Kidney epithelial cell (primary cell): ENCODE measurements at places on chromosomes 3 and 15. TPM values are rescaled to one million over a fixed set of nuclear protein-coding genes. Genes with fewer than 3 reads are reported as not detected.

The TPRA1 gene
- 92.3 and 95.2 TPM in 2 replicates for total RNA-seq

The FRMD5 gene
- 9.9 and 12.5 TPM in 2 replicates for total RNA-seq

The NR1I2 gene
- 0.14 and 0.79 TPM in 2 replicates for total RNA-seq

The ADAM10 gene
- total RNA-seq, result 125 and 128 TPM in 2 replicates

The KPNA4 gene
- 34.4 and 38.0 TPM in 2 replicates for total RNA-seq

The AGBL1 gene
- not detected in 2 replicates for total RNA-seq

The HDAC11 gene
- total RNA-seq, result 14.3 and 17.3 TPM in 2 replicates

The CCR4 gene
- not detected in 2 replicates for total RNA-seq

The GP5 gene
- 0.07 and 0.42 TPM in 2 replicates for total RNA-seq

The CDHR4 gene
- not detected in 2 replicates for total RNA-seq

The EIF2B5 gene
- 28.8 and 33.8 TPM in 2 replicates for total RNA-seq

The SH3GL3 gene
- 0.75 and 1.0 TPM in 2 replicates for total RNA-seq

The OCA2 gene
- under 0.01 and 0.29 TPM in 2 replicates for total RNA-seq

The CPLX3 gene
- total RNA-seq, result not detected in 2 replicates

The CD200R1 gene
- not detected in 2 replicates for total RNA-seq

The ZDHHC19 gene
- not detected in 2 replicates for total RNA-seq

The MED12L gene
- 1.3 and 1.8 TPM in 2 replicates for total RNA-seq

The SEMA6D gene
- total RNA-seq, result 1.7 and 1.8 TPM in 2 replicates

The CAV3 gene
- total RNA-seq, result not detected in 2 replicates

The DLG1 gene
- total RNA-seq, result 94.6 and 127 TPM in 2 replicates

The C3orf49 gene
- total RNA-seq, result not detected in 2 replicates

The SEMA7A gene
- 289 and 322 TPM in 2 replicates for total RNA-seq

The RAB6B gene
- total RNA-seq, result 4.1 and 4.4 TPM in 2 replicates

The CCR5 gene
- not detected in 2 replicates for total RNA-seq

The TM4SF18 gene
- 0.21 TPM in 1 of 2 replicates, not detected in the other for total RNA-seq

The SCN11A gene
- total RNA-seq, result 0.04 and 0.27 TPM in 2 replicates

The NPAP1 gene
- total RNA-seq, result not detected in 2 replicates

The PPIB gene
- 707 and 736 TPM in 2 replicates for total RNA-seq

The AMT gene
- total RNA-seq, result 4.9 and 6.6 TPM in 2 replicates

The MOBP gene
- 0.08 and 0.75 TPM in 2 replicates for total RNA-seq

The PPM1L gene
- total RNA-seq, result 11.1 and 12.0 TPM in 2 replicates

The LEKR1 gene
- total RNA-seq, result 1.0 and 2.3 TPM in 2 replicates

The PRSS50 gene
- 0.07 and 0.29 TPM in 2 replicates for total RNA-seq

The PCOLCE2 gene
- 1.7 and 3.4 TPM in 2 replicates for total RNA-seq

The ZNF80 gene
- not detected in 2 replicates for total RNA-seq

The OGG1 gene
- 19.2 and 23.9 TPM in 2 replicates for total RNA-seq

The RTP3 gene
- not detected in 2 replicates for total RNA-seq

The EPB42 gene
- total RNA-seq, result not detected in 2 replicates

The DYNC1LI1 gene
- 36.3 and 41.8 TPM in 2 replicates for total RNA-seq

The SEMA3G gene
- total RNA-seq, result 0.21 TPM in 1 of 2 replicates, not detected in the other

The INO80 gene
- 26.7 and 58.7 TPM in 2 replicates for total RNA-seq

The RFC4 gene
- 33.3 and 35.0 TPM in 2 replicates for total RNA-seq

The CYFIP1 gene
- total RNA-seq, result 110 and 120 TPM in 2 replicates

The ANKRD34C gene
- total RNA-seq, result not detected in 2 replicates

The HRG gene
- total RNA-seq, result 0.13 and 0.14 TPM in 2 replicates

The REC114 gene
- not detected in 2 replicates for total RNA-seq

The PAQR5 gene
- total RNA-seq, result 6.4 and 9.7 TPM in 2 replicates

The ADGRG7 gene
- not detected in 2 replicates for total RNA-seq

The RBP2 gene
- total RNA-seq, result not detected in 2 replicates

The CGNL1 gene
- 2.1 and 2.8 TPM in 2 replicates for total RNA-seq

The MAGEF1 gene
- total RNA-seq, result 32.5 and 48.0 TPM in 2 replicates

The PPARG gene
- 14.7 and 16.3 TPM in 2 replicates for total RNA-seq

The ISLR2 gene
- total RNA-seq, result 1.0 and 1.2 TPM in 2 replicates

The SOX14 gene
- not detected in 2 replicates for total RNA-seq

The SIDT1 gene
- 0.04 and 0.14 TPM in 2 replicates for total RNA-seq

The FBXW12 gene
- 0.46 TPM in 1 of 2 replicates, not detected in the other for total RNA-seq

The MB21D2 gene
- 16.6 and 18.9 TPM in 2 replicates for total RNA-seq

The CLDN11 gene
- 2.5 and 2.7 TPM in 2 replicates for total RNA-seq
